ENCODE measurements at places on chromosomes 2 and 18. TPM values are rescaled to one million over a fixed set of nuclear protein-coding genes. Genes with fewer than 3 reads are reported as not detected.

NPPC gene
- not detected for total RNA-seq

GRCh38 chr18:68543344-68543743 lies 171.6 kb downstream of the TMX3 start:
- DNase-seq, result no peak
- H3K4me1 ChIP-seq, result no peaks in the 10 kb centered on the region
- no peak overlapping the region for H3K27ac ChIP-seq
- H3K27me3 ChIP-seq, result no peaks in the 10 kb centered on the region
- H3K36me3 ChIP-seq, result no peaks in the 10 kb centered on the region

RAX gene
- total RNA-seq, result not detected

TTN gene
- 11.5 TPM for total RNA-seq

ZSWIM2 gene
- total RNA-seq, result not detected

DNA sequence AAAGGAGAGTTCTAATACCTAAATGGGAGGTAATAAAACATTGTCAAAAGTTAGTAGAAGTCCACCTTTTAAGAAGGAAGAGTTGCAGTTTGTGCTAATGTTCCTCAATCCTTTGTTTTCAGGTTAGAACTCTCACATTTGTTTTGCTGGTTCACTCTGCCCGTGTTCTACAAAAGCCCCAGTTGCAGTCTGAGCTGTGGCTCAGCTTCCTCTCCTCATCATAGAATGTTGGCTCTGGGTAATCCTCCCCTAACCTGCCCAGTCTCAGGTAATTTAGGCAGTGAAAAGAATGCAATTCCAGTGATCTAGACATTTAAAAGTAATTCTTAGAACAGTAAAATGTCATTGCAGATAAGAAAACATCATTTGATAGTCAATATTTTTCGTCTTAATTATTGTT lies 1410.4 kb upstream of the ZEB2 start:
- no peak for DNase-seq
- H3K27me3 ChIP-seq, result no peaks in the 10 kb centered on the region
- no peaks in the 10 kb centered on the region for H3K36me3 ChIP-seq
- H3K27ac ChIP-seq, result no peak overlapping the region

GRCh38 chr18:54280220-54280569 lies 10.9 kb downstream of the POLI start:
- H3K36me3 ChIP-seq, result peaks cover 45% of the 10 kb centered on the region
- H3K4me3 ChIP-seq, result no peak overlapping the region
- peaks cover 27% of the 10 kb centered on the region for H3K4me1 ChIP-seq

DNA sequence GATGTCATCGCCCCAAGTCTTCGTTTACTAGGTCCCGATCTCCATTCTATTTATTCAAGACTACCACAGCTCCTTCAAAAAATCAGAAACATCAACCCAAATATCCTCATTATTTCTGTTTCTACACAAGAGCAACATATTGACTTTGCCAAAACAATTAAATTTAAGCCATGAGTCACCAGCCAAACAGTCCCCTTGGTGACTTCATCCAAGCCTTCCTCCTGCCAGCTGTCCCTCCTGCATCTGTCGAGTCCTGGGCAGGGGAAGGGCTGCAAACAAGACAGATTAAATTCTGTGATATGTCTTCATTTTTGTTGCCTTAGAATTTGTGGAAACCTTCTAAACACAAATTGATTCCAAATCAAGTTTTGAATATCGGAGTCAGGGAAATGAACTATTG lies 110.3 kb downstream of the SP3 start:
- DNase-seq, result no peak
- H3K4me3 ChIP-seq, result no peak overlapping the region
- no peaks in the 10 kb centered on the region for H3K36me3 ChIP-seq

All from activated CD8-positive, alpha-beta memory T cell treated with anti-CD3 and anti-CD28 coated beads, Interleukin-2, amount 10 ng/mL, durations not matched to agents 7 days and 5 days (primary cell).